ENCODE measurements at places on chromosomes 4 and X.

DNA sequence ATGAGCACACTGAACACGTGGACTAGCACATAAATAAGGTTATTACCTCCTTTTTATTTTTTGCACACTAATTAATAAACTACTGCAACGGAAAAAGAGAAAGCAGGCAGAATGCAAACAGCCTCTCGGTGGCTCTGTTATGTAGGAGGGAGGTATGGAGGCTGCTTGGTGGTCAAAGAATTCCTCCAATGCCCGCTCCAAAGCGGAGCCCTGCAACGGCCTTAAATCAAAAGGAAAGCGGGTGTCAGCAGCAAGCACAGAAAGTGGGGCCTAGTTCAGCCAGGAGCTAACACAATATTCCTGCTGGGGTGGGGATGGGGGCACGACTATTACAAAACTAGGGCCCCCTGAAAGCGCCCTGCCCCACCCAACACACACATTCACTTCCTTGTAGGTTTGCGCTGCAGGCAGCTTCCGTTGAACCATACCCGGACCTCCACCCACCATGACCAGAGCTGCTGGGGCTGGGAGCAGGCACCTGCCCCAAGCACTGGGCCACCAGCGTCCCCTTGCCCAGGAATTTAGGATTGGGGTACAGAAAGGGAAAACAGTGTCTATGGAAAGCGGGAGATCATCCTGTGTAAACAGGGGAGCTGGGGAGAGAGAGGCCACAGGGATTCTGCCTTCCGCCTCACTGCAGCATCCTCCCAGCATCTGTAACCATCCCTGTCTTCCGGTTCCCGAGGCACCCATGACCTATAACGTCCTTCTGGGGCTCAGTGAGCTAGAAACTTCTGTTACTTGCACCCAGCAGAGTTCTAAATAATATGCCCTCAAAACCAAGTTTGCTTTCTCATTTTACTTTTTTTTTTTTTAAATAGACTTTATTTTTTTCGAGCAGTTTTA, 57.1 kb upstream of the DDX3X start:
- no peak for DNase-seq

GRCh38 chrX:11965436-11965835, 172.8 kb upstream of the FRMPD4 start:
- no peak for DNase-seq

DNA sequence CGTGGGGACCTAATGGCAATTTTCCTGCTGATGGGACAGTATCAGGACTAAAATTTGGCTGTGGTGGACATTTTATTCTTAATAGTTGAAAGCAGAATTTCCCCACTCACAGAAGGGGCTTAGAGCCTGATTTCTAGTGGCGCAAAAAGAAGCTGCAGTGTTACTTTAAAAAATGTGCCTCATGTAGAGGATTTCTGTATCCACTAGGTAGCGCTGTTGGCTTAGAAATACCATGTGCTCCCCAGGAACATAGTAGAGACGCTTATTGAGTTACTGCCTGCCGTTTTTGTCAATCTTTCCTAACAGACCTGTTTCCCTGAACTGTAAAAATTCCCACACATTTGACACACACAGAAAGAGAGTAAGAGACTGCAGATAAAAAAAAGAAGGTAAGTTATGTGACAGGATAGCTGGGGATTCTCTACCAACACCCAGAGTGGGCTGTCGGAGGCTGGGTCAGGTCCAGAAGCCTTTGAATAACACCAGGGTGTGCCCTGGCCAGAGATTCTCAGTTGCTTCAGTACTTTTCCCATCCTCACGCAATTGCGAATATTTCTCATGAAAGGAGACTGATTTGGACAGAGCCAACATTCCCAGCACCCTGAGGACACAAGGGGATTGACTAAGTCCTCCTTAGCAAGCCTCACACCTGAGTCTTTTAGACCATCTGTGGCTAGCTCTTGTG, 88.4 kb downstream of the ZXDA start:
- DNase-seq = peak; percentile 35

GRCh38 chr4:185441479-185441878, 15.7 kb upstream of the UFSP2 start:
- DNase-seq = no peak

GRCh38 chrX:28901637-28902036, 314.4 kb downstream of the IL1RAPL1 start:
- no peak for DNase-seq

DNA sequence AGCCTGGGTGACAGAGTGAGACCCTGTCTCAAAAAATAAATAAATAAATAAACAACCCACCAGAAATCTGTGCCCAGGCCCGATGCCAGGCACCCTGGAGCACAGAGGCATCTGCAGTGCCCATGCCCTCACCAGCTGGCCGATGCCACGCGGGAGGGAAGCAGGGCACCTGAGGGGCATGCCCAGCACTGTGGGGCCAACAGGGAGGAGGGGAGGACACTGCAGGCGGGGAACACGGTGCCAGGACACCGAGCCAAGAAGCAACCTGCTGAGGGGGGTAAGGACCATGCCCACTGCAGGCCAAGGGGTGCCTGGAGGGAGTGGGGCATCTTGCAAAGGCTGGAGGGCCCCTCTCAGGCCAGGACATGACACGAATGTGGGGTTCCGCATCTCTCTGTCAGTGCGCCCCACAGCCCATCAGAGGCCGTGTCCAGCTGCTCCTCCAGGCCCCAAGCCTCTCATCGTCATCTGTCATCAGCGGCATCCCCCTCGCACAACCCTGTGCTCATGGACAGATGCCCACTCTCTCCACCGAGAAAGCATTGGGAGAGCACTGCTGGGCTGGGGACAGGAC, 13.3 kb upstream of the DUSP9 start:
- DNase-seq = no peak

DNA sequence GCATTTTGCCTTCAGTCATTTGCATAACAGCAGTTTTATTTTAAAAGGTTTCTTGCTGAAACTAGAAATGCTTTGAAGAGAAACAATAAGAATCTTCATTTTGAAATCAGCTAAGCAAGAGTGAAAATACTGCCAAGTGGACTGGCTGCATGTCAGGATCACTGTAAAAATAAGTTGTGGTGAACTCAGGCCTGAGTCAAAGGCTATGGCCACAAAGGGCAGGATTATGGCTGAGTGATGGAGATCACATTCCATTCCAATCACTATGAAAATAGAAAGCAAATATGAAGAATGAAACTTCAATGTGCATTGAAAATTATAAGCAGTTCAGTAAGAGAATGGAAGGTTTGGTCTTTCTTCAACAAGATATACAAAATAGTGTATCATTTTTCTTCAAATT, 224.5 kb downstream of the PCDH18 start:
- DNase-seq = no peak

- DNase-seq = no peak
Observed at GRCh38 chr4:156291317-156291716, 337.7 kb upstream of the CTSO start.

- DNase-seq = peak; percentile 50
Observed at GRCh38 chr4:139692309-139693012, 26.8 kb downstream of the MGST2 start.

DNA sequence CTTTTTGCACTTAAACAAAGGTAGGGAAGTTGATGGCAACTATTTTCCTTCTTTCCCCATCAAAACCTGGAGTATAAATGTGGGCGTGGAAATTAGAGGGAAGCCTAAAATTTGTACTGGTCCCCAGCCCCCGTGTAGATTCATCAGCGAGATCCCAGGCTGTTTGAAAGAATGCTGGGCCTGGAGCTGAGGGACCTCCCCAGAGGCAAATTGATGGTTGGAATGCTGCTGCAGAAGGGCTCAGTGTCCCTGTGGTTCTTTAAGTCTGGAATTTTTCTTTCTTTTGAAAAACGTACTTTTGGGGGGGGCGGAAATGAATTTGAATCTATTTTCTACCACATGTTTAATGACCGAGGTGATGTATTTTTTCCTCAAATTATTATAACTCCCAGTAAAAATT, 197.2 kb downstream of the CBR4 start:
- DNase-seq = no peak

DNA sequence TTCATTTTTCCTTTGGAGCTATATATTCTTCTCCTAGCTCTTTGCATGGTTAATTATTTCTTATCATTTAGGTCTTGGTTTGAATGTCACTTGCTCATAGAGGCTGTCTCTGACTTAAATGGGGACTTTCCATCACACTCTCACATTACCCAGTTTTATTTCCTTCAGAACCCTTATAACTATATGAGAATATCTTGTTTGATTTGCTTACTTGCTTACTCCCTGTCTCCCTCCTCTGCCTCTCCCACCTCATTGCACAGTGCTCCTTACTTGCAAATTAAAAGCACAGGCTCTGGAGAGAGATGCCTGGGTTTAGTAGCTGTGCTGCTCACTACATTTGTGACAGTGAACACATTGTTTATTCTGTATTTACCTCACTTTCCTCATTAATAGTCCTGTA, 174.6 kb downstream of the SOWAHB start:
- no peak for DNase-seq

- DNase-seq = no peak
Observed at GRCh38 chrX:11881485-11882170, 123.6 kb downstream of the MSL3 start.

DNA sequence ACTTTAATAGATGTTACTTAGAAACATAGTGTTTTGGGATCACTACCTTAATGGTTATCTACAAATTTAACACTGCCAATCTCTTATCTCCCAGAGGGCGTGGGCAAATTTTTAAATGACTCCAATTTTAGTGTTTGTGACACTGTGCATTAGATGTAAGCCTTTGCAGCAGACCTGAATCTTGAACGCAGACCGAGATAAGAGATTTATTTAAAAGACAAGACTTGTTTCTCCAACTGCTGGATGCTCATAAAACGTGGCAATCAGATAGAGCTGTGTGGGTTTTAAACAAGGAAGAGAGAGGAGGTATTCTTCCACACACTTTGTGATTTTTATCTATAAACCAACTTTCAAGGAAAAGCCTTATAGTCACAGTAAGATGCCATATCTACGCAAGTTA, 252.5 kb upstream of the NR3C2 start:
- no peak for DNase-seq

DNA sequence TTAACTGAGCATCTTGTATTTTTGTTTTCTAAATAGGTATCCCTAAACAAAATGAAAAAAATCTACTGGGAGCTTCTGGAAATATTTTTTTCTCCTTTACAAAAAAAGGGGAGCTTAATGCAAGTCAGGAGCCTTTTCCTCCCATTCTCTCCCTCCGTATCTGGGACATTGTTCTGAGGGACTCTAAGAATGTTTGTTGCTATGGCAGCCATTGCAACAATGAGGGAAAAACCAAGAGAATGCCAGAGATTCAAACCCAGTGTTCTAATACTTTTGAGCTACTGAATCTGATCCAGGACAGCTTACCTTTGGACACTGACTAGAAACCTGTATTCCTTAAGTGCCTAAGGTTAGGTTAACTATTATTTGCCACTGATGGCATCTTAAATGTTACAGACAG, 485.7 kb upstream of the HS3ST1 start:
- no peak for DNase-seq

DNA sequence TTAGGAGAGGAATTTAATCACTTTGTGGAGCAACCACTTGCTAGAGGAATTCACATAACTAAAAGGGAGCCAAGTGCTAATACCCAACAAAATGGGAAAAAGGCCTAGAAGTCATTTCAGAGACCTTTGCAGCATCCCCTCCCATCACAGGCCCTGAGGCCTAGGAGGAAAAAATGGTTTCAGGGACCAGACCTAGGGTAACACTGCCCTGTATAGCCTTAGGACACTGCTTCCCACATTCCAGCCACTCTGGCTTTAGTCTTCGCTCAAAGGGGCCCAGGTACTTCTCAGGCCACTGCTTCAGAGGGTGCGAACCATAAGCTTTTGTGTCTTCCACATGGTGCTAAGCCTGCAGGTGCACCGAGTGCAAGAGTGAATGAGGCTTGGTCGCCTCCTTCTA, 19.1 kb downstream of the SPANXN2 start:
- no peak for DNase-seq

GRCh38 chr4:132593717-132594400, 555.2 kb upstream of the PCDH10 start:
- no peak for DNase-seq

DNA sequence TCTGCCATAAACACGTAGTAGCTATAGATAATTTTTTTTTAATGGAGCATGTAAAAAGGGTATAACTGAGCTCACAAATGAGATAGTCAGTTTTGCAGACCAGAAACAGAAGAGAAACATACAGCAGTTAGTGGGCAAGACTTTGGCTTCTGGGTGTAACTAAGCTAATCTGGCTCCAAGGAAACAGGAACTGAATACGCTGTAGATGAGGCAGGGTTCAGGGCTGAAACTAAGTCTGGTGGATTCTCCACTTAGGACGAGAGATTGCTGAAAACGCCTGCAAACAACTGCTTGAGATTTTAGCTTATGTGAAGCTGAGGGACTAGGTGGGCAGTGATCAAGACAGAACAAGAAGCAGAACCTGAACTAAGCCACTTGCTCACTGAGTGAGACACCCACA, 91.7 kb downstream of the SMIM20 start:
- peak; percentile 39 for DNase-seq

GRCh38 chrX:2263203-2263602, 237.6 kb downstream of the DHRSX start:
- DNase-seq = no peak

- no peak for DNase-seq
Observed at GRCh38 chrX:104789784-104790183, 223.8 kb downstream of the IL1RAPL2 start.

DNA sequence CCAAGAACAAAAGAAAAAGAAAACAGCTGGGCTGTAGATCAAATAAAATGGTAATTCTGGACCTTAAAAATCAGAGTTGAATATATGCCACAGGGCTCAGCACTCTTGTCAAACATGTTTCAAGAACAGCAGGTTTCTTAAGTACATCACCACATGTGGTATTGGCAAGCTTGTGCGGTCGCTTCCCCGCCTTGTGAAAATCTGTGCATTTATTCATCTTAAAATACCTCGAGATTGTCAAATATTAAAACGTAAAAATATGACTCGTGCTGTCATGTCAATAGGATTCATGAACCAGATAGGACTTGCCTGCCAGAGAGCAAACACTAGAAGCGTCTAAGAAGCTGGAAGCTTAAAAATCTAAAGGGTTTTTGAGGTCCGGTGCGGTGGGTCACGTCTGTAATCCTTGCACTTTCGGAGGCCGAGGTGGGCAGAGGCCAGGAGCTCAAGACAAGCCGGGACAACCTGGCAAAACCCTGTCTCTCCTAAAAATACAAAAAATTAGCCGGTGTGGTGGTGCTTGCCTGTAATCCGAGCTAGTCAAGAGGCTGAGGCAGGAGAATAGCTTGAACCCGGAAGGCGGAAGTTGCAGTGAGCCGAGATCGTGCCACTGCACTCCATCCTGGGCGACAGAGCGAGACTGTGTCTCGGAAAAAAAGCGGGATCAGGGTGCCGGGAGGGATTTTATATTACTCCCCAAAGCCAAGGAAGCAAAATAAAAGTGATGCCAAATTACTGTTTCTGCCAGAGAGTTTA, 40.2 kb upstream of the TMEM154 start:
- DNase-seq = no peak

GRCh38 chrX:68705986-68706385, 58.5 kb downstream of the STARD8 start:
- no peak for DNase-seq

DNA sequence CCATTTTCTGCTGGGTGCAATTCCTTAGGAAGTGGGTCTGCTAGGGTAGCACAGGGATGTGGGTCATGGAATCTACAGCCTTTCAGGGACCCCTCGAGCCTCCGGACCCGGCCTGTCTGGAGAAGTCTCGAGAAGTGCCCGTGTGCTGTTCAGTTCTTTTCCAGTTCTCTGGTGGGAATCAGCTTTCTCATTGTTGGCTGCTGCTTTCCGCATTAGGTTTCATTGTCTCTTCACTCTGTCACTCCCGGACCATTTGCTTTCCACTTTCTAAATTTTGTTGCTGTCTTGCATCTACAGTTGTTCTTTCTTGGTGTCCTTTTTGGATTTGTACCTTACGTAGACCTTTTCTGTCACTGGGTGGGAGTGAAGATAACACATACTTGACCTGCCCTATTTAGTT, 6.1 kb downstream of the RAB9A start:
- no peak for DNase-seq

- no peak for DNase-seq
Observed at GRCh38 chrX:135923353-135923752, 29.8 kb downstream of the SAGE1 start.

Measured in inflammatory macrophage treated with lipopolysaccharide for 4 hours (primary cell).